ENCODE measurements at places on chromosomes 3 and 15.

DNA sequence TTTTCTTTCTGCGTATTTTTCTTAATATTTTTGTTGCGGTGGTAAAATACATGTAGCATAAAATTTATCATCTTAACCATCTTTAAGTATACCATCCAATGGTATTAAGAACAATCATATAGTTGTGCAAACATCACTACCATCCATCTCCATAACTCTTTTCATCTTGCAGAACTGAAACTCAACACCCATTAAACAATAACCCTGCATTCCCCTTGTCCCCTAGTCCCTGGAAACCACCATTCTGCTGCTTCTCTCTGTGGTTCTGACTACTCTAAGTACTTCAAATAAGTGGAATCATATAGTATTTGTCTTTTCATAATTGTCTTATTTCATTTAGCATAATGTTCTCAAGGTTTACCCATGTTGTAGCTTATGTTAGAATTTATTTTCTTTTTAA lies 67.3 kb upstream of the EOMES start:
- no peak for DNase-seq

- DNase-seq: no peak
These were observed 27.3 kb downstream of the CYP11A1 start for GRCh38 chr15:74340150-74340549.

GRCh38 chr15:96330450-96331143 lies at the start of gene NR2F2:
TSS of gene NR2F2 (plus strand) at chr15:96330700. CDS start at chr15:96332106, 1,406 bp downstream.
- no peak for DNase-seq

- no peak for DNase-seq
These were observed 157.5 kb downstream of the NUP210 start for GRCh38 chr3:13262493-13263211.

GRCh38 chr3:140568842-140569520 lies 108.9 kb upstream of the TRIM42 start:
- DNase-seq: no peak

DNA sequence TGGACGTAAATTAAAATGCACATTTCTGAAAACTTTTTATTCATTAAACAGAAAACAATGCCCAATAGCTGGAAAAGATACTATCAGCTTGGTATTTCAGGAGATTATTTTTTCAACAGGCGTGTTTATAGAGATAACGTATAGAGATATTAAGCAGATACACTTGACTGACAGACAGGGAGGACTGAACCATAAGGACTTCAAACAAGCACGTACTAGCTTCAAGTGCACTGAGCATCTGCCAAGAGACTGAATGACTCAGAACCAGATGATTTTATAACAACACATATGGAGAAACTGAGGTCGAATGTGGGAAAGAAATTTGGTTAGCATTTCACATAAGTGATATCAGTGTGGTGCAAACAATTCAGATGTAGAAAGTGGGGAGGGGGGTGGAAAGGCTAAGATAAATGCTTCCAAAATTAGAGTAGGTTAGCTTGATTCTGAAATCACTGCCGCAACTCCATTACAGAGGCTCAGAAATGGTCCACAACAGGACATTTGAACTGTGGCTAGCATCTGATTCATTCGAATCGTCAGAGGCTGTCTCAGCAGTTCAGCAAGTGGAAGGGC lies 103.5 kb downstream of the SEMA6D start:
- no peak for DNase-seq

- no peak for DNase-seq
These were observed 52.6 kb upstream of the ADGRG7 start for GRCh38 chr3:100556673-100557310.

DNA sequence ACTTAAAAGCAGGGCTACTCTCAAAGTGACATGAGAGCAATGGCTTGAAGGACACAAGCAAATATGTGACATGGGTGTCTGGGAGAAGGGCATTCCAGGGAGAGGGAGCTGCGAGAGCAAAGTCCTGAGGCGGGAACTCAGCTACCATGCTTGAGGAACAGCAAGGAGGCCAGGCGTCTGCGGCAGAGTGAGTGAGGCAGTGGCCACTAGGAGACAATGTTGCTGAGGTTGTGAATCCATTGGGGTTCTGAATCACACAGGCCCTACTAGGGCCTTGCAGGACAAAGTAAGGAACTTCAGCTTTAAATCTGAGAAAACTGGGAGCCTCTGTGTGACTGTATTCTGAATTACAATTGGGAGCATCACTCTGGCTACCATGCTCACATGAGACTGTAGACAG lies 94.1 kb upstream of the PRICKLE2 start:
- no peak for DNase-seq

DNA sequence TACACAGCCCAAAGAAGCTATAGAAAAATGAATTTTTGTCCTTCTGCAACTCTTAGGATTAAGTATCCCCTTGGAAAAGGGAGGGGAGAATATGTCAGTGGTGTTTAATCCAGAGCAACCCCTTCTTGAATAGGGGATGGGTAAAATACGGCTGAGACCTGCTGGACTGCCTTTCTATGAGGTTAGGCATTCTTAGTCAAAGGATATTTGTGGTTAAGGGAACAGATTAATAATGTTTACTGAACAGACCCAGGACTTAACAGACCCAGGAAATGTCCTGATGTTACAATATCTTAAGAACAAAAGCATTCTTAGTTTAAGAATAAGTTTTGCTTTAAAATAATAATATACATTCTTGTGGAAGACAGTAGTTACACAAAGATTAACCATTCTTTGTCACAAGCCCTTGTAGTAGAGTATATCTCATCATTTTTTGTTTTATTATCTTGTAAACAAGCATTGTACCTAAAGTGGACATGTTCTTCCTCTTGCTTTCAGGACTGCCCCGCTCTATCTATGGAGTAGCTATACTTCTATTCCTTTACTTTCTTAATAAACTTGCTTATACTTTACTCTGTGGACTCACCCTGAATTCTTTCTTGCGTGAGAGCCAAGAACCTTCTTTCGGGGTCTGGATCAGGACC lies 43.8 kb upstream of the B3GALNT1 start:
- no peak for DNase-seq

GRCh38 chr3:177886501-177886900 lies 649.7 kb upstream of the KCNMB2 start:
- DNase-seq: no peak

DNA sequence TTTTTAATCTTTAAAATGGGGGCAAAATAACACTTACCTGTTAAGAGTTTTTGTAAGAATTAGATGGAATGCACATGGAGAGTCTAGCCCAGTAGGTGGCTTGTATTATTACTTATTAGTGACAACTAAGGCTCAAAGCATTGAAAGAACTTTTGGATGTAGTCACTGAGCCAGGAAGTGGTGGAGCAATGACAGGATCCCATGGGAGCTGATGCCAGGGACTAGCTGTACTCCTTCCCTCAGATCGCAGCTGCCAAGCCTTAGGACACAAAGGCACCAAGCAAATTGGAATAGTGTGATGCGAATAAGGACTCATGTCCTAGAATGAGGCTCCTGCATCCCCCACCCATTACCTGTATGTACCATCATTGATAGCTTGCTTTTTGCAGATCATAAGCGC lies 370.4 kb upstream of the RGMA start:
- no peak for DNase-seq

- no peak for DNase-seq
These were observed 5.5 kb downstream of the WDR73 start for GRCh38 chr15:84648539-84648938.

- no peak for DNase-seq
These were observed 45.4 kb downstream of the DZIP1L start for GRCh38 chr3:138070006-138070405.

DNA sequence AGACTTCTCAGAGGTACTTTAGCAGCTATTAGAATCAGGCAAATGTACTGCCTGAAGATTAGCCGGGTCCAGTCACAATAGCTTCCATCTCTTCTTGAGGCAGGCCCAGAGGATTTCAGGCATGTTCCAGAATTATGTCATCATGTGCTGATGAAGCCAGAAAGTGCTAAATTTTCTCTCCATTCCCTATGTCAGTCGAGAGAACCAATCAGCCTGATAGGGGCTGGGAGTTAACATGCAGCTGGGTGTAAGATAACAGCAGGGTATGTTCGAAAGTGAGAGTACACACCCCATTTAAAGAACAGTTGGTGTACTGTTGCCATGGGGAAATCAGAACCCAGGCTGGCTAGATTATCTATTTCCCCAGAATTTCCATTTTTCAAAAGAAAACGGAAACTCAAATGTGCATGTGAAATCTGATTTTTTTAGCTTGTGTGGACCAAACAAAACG lies 48.7 kb downstream of the MYH15 start:
- no peak for DNase-seq

GRCh38 chr3:188497021-188497420 lies 343.1 kb downstream of the LPP start:
- no peak for DNase-seq

- no peak for DNase-seq
These were observed 692.7 kb upstream of the ALCAM start for GRCh38 chr3:104673981-104674380.

DNA sequence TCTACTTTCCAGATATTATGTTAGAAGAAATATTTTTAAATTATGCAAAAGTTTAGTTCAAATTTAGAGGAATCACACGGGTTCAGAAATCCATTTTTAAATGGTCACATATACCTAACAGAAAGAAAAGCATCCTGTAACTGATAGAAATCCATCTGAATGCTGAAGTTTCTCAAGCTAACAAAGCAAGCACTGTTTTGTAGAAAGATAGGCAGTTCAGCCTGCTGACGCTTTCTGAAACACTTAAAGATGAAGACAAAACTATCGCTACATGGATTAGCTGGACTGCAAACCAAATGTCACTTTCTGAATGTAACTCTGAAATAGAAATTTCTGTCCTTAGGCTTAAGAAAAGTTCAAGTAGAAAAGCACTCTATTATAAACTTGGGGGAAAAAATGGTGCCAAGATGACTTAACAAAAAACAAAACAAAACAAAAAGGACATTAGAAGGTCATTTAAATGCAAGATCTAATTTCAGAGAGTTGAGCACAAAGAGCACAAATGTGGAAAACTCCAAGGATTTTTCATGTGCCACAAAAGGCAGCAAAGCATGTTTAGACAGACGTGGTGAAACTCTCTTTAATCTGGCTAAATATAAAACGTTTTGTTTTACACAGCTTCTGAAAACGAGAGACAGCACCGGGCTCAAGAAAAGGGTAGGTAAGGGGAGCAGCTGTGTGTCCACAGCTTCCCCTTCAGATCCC lies 1.2 kb downstream of the PLOD2 start:
- no peak for DNase-seq

DNA sequence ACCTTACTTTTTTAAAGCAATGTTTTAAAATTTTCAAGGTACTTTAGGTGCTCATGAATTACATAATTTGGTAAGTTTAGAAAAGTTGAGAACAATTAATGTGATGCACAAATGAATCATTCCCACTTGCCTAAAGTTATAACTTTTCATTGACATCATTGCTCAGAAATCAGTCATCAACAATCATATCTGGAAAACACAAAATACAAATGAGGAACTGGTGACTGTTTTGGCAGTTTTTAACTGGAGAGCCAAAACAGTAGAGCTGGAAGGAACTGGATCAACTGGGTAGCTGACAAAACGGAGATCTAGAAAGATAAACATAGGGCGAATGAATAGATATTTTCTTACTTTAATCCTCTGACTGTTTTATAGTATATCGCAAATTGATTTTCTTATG lies 767.1 kb downstream of the IGSF11 start:
- DNase-seq: no peak

DNA sequence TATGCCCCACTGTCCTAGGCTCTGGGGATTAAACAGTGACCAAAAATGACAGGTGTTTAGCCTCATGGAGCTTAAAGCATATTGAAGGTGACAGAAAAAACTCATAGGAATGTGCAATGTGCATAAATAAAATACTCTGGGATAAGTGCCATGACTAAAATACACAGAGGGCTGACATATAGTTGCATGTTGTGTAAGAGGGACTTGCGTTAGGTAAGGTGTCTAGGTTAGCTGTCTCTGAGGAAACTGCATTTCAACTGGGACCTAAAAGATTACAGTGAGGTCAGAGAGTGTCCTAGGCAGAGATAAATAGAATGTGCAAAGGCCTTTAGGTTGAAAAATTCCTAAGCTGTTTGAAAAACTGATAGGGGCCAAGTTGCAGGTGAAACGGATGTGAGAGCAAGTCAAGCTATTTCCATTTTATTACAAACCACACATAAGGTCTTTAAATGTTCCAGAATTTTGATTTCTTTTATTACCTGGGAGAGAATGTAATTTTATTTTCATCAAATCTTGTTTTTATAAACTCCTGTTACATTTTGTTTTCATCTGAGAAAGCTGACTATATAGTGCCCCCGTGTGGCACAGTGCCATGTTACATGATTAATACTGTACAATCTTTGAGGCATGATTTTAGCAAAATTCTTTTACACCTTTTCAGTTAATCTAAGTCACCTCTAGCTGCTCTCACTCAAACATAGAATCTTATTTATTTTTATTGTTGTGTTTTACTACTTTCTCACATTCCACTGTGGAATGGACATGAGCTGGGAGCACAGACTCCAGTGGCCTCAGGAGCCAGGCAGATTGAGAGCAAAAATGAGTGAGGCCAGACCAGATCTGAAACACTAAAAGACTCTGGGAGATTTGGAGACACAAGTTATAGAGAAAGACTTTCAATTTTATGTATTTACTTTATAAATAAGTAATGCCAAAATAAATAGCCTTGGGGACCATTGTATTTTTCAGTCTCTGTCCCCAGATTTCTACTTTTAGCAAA lies 259.6 kb upstream of the ZNF717 start:
- no peak for DNase-seq

DNA sequence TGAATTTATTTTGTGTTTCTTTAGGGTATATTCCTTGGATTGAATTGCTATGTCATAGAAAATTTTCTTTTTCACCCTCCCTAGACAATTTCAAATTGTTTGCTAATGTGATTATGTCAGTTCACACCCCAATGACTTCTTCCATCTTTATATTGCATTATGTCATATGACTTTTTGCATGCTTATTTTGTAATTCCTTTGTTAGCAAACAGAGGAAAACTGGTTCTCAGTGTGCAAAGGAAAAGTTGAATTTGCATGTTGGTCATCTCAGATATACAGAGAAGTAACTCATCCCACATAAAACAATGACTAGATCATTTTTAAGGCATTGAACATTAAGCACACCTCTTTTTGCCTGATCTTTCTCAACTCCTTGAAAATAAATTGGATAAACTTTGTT lies 3.3 kb upstream of the RNF13 start:
- no peak for DNase-seq

DNA sequence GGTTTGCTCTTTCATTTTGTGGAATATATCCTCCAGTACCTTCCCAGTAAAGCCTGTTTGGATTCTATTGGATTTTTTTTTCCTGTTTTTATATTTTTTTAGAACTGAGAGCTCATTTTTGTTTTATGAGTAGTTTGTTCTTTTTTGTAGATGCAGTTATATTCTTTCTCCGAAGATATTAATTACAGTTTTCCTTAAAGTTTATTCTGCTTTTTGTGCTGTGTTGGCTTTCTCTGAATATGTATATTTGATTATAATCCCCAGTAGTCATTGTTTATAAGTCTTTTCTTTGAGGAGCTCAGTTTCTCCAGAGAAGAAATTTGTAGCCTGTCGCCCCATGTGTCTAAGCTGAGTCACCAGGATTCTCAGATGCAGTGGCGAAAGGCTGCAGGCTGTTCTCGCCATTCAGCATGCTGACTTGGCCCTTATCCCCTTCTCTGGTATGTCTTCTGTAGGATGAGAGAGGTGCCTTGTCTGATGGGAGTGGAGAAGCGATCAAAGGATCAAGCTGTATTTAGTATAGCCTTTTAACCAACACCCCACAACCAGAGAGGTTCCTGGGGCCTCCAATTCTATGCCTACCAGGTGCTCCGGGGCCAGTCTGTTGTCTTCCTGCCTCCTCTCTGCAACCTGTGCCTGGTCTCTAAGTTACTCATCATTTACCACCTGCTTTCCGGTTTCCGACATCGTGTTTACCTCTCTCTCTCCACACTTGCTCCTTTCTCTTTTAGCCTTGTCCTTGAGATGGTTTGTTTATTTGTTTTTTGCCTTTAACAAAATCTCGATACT lies 31.7 kb upstream of the MFSD1 start:
- no peak for DNase-seq

All from activated T-cell treated with anti-CD3 and anti-CD28 coated beads for 4 hours (primary cell).